Pancreas (tissue), 10 donors: ENCODE measurements at places on chromosomes 4 and X. TPM values are rescaled to one million over a fixed set of nuclear protein-coding genes. Genes with fewer than 3 reads are reported as not detected.
A peak's percentile ranks its signal among the peaks of the same experiment; 100 is the strongest.

RAB39B gene
- 3.7 TPM for polyA plus RNA-seq

DNA sequence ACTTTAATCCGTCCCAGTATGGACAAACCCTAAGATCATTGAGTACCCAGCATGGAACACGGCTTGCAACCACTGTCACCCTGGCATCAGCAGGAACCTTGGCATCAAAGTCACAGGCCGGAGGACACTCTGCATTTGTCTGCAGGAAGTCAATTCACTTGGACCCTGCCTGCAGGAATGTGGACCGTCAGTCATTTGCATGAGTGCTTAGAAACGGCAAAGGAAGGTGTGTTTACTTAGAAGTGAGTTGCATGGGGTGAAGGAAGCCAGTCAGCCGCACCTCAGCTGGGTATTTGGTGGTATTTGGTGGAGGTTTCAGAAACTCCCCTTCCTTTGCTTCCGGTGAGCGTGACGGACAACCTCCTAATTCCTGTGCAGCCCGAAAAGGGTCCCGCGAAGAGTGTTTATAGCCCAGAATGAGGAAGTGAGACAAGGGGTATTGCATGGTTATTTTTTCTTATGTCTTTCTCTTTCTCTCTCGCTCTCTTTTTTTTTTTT, 15.5 kb downstream of the P2RY8 start:
- no peak for DNase-seq

GRCh38 chr4:88792268-88792781, 94.7 kb upstream of the NAP1L5 start:
- DNase-seq: no peak

DNA sequence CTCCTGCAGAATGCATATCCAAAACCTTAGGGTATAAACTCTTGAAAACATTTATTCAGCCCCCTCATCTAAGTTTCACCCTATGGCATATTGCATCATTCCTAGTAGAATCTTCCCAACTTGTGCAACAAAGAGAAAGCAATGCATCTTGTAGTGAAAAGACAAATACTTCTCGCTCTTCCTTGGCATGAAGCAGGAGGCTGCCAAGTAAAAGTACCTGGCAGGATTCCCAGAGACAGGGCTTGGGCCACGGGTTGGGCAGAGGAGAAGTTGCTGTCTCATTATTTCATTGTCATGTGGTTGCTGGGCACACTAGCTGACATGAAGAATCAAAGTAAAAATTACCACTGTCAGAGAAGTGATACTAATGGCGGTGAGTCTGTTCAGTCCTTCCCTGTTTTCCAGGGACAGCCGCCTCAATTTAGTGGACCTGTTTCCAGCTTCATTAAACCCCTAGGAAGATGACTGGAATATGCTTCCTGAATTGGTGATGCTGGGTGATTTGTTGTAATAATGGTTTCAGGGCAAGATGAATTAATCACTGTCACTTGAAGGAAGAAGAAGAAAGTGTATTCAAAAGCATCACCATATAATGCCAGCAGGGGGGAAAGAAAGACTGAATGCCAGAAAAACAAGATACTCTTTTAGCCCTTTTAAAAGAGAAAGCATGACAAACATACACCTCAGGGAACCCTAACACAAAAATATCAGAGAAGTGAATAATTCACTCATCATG, 380.5 kb upstream of the IGFBP7 start:
- DNase-seq: no peak

DNA sequence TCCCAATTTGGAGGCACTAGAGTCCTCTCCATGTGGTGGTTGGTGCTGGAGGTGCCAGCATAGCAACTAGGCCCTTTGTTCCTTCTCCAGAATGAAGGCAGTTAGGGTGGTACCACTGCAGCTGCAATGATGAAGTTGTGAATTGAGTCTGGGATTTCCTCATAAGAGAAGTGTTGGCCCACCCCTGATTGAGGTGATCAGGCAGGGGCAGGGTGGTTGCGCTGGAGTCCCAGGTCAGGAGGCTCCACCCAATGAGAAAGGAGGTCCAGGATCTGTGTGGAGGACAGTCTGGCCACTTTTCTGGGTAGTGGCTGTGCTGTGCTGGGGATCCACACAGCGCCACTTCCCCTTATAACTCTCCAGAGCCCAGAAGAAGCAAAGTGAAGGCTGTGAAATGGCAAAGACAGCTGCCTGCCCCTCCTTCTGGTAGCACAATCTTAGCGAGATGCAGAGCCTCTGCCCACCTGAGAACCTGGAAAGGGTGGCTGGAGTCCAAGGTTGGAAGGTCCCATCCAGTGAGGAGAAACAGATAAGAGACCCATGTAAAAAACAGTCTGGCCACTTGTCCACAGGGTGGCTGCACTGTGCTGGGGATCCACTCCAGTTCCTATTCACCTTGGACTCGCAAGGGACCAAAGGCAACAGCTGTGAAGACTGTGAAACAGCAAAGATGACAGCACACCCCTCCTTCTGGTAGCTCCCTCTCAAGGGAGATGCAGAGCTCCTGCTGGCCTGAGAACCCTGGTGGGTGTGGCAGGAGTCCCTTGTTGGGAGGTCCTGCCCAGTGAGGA, 124.6 kb downstream of the RRAGB start:
- no peak for DNase-seq

- no peak for DNase-seq
Observed at GRCh38 chrX:9539605-9540387, 74.9 kb downstream of the TBL1X start.

LANCL3 gene
- polyA plus RNA-seq: not detected

GRCh38 chr4:157706155-157706554, 466.7 kb downstream of the GASK1B start:
- DNase-seq: no peak

GRCh38 chr4:40247350-40247749, 50.5 kb downstream of the RHOH start:
- no peak for DNase-seq

DNA sequence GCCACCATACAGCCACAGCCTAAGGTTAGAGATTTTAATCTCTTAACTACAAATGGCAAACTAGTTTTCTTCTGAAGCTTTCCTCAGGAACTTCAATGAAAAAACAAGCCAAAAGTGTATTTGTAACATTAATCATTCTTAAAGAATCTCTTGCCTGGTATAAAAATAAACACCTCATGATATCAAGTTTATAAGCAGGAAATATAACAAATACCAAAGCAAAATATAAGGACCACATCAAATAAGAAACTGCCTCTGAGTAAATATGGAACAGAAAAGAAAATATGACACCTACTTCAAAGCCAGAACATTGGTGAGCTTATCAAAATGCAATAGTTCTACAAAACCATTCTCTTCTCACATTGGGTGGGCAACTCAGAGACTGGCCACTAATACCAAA, 89.9 kb downstream of the GPC4 start:
- no peak for DNase-seq

- no peak for DNase-seq
Observed at GRCh38 chr4:27046851-27047250, 186.2 kb downstream of the STIM2 start.

DNA sequence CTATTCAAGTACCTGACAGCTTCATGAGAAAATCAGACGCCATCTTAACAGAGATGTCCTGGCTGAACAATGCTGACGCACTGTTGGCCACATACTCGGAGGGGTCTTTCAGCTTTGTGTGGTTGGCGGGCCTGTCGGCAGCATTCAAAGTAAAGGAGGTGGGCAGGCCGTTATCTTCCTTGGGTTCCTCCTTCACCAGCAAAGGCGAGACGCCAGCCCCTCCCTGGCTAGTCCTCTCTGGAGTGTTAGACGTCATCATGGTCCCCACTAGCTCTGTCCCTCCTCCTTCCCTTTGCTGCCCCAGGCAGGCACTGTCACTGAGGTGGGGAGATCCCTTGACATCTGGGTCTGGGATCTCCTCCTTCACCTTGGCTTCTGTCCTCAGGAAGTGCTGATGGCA, 53.0 kb downstream of the ZNF827 start:
- no peak for DNase-seq

GRCh38 chrX:105650986-105651385, 171.4 kb upstream of the NRK start:
- no peak for DNase-seq

- no peak for DNase-seq
Observed at GRCh38 chrX:13013363-13014110, 30.9 kb downstream of the FAM9C start.

TMSB15A gene
- polyA plus RNA-seq: 2.0 TPM

DNA sequence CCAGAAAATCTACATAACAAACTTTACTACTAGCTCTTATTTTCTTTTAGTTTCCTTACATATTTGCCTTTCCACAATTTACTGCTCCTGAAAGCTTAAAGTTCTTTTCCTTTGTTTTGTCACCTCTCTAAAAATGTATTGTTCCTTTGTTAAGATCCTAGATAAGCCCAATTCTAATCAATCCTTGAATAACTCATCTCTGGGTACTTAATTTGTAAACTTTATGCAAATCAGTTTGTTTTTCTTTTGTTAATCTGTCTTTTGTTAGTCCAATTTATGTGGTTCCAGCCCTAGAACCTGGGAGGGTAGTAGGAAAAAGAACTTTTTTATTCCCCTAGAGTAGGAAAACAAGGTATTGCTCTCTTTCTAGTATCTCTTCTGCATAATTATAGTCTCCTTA, 444.7 kb downstream of the PCDH10 start:
- DNase-seq: no peak

- DNase-seq: peak; percentile 82
Observed at GRCh38 chr4:16226816-16227461, 668 bp upstream of the TAPT1 start.

DNA sequence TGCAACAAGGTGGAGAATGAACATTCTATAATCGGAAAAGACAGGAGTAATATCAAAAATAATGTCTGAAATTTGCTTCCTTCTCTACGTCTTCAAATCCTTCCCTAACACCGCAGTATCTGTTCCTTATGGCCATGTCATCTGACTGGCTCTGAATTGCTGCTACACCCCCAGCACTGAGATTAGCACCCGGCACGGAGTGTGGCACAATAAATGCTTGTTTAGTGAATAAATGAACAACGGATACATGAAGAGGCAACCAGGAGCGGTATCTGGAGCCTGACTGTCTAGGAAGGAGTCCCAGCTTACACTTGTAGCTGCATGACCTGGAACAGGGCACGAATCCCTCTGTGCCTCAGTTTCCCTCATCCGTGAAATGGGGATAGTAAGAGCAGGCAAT, 164.3 kb downstream of the AFAP1 start:
- DNase-seq: no peak

GRCh38 chrX:12891171-12891570, 15.2 kb upstream of the TLR8 start:
- DNase-seq: no peak
